ENCODE measurements at places on chromosomes 12 and 14.

DNA sequence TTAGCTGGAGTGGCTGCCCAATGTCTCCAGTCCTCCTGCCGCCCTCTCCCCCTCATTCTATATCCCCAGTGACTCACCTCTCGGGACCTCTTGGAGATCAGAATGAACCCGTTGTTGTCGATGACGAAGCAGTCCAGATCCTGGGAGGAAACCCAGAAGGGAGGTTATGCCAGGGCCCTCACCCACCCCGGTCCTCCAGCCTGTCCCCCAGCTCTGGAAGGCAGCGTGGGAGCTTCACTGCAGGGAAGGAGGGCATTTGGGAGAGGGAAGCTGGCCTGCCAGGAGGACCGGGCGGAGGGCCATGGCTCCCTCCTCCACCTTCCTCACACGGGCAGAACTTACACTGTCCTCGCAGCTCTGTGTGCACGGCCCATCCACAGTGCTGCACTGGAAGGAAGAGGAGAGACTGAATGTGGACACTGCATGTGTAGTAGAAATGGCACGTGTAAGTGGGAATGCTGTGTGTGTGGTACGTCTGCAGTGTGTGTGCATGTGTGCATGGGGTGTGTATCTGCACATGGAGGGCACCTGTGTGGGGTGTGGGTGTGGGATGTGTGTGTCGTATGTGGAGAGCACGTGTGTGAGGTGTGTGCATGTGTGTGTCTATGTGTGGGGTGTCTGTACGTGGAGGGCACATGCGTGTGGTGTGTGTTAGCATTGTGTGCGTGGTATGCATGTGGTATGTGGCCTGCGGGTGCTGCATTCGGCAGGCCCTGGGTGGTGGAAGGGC is 10.0 kb upstream of the LRTM2 start:
- DNase-seq, result no peak

DNA sequence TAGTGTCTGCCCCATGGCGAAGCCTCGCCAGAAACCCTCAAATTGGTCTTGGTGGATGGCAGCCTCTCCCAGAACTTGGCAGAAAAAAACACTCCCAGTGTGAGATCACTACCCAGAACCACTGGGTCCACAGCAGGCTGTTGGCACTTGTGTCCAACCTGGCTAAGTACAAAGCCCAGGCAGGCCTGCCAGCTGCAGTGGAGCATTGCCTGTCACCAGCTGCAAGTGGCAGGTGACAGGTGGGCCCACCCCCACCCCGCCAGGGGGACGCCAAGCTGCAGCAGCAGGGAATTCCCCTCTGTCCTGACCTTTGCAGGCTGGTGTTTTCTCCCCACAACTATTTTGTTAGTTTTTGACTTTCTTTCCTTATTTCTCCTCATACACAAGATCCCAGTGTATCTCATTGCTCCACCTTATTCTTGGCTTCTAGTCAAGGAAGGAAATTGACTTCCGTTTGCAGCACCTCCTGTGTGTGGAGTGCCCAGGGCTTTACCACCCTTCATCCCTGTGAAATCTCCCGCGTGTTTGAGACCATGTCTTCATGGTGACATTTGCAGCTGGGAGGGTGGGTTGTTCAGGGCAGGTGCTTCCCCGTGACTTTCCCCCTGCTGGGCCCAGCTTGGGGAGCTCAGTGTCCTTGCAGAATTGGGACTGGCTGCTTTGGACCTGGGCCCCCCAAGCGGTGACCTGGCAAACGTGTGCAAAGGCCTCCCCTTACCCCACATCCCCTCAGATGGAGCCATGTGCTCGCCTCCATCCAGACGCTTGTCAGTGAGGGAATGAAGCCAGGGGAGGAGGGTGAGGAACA is 73.8 kb upstream of the RIN3 start:
- no peak for DNase-seq

- no peak for DNase-seq
These were observed 132.3 kb downstream of the PAPOLA start for GRCh38 chr14:96634481-96634880.

DNA sequence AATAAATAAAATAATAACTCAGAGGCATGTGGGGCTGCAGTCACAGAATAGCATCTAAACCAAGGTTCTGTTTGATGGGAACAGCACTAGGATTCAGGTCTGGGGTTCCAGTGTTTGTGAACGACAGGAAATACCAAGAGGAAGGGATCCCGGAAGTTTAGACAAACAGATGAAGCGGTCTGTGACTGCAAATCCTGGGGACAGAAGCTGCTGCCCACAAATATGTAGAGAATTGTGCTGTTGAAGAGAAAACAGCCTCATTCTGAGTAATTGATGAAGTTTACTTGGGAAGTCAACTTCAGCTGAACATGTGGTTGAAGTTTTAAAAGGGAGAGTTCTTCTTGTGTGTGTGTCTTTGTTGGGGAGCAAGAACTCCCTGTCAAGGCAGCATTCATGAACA is 98.4 kb upstream of the TBX5 start:
- no peak for DNase-seq

GRCh38 chr14:24690492-24690891 is 56.5 kb upstream of the GZMB start:
- no peak for DNase-seq

Data from activated naive CD4-positive, alpha-beta T cell (primary cell).